T-helper 17 cell (primary cell): ENCODE measurements at places on chromosomes 7 and 10. TPM values are rescaled to one million over a fixed set of nuclear protein-coding genes. Genes with fewer than 3 reads are reported as not detected.

GRCh38 chr7:80632139-80632538 is 6.3 kb upstream of the CD36 start:
- H3K4me1 ChIP-seq, result no peaks in the 10 kb centered on the region
- no peak overlapping the region for H3K4me3 ChIP-seq
- DNase-seq, result no peak
- no peaks in the 10 kb centered on the region for H3K36me3 ChIP-seq

DNA sequence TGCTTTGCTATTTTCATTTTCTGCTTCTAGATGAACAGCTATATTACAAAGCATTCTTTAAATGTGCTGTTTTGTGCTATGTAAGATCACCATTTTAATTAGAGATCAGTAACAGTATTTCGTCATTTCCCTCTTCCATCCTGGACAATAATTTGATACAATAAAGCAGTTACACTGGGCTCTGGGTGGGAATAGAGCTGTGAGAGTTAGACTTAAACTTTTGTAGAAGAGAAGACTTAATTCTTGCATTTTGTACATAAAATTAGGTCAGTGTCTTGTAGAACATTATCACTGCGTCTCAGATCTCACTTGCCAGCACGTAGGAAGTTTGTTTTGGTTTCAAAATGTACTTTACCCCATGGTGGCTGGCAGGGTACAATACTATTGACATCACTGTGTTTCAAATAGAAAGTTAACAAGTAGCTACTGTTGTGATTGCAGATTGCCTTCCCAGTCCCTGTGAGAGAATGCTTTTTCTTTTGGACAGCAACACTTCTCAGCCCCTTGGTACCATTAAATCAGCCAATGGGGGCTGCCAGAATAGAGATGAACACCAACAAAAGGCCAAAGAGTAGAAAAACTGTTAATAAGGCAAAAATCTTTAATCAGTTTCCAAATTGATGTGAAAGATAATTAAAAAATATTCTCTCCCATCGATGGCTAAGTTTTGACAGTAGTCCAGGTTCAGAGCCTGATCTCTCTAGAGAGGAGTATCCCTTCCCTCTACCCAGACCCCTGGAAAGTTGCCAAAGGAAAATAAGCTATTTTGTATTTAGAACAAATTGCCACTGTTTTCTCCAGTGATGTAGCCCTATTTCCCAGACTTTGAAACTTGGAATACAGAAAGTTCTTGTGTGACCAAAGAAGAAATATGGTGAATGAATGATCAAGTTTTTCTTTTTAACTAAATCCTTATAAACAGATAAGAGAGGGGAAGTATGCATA is 35.1 kb downstream of the SMNDC1 start:
- H3K27ac ChIP-seq, result peak overlapping the region; percentile 92
- no peaks in the 10 kb centered on the region for H3K27me3 ChIP-seq
- peak overlapping the region; percentile 91 for H3K4me3 ChIP-seq
- H3K36me3 ChIP-seq, result peaks cover 2% of the 10 kb centered on the region
- no peak for DNase-seq
- peaks cover 38% of the 10 kb centered on the region for H3K4me1 ChIP-seq

- no peaks in the 10 kb centered on the region for H3K4me1 ChIP-seq
- H3K4me3 ChIP-seq, result no peak overlapping the region
- H3K27me3 ChIP-seq, result peaks cover 49% of the 10 kb centered on the region
- H3K27ac ChIP-seq, result no peak overlapping the region
- H3K36me3 ChIP-seq, result no peaks in the 10 kb centered on the region
Measured at GRCh38 chr7:107994421-107995030, 8.4 kb downstream of the LAMB1 start.

SH3PXD2A gene
- total RNA-seq, result 10.9 TPM

DNA sequence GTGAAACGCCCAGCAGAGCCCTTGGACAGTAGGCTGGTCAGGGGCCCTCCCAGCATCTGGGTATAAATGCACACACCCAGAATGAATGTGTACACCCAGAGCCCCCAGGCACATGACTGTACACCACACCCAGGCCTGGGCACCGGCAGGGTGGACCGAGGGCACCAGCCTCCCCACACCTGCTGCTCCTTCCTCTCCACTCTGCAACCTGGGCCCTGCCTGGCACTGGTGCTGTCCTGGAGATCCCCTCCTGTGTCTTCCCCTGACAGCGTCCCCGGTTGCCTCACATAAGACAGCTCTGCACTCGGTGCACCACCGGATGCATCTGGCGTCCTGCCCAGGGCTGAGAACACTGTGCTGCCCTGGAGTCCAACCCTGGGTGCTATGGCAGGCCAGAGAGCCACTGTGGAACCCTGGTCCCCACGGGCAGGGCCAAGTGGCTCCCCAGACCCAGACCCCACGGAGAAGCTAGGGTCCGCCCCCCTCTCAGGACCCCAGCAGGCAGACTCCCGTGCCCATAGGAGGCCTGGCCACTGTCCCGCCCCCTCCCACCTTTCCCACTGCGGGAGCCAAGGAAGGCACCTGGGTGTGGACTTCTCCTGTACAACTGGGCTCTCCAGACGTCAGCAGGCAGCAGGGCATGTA is 6.6 kb downstream of the RASGEF1A start:
- peaks cover 22% of the 10 kb centered on the region for H3K4me1 ChIP-seq
- H3K36me3 ChIP-seq, result no peaks in the 10 kb centered on the region
- H3K27ac ChIP-seq, result no peak overlapping the region
- peak; percentile 8 for DNase-seq

ADAP1 gene
- 6.7 TPM for total RNA-seq

- H3K4me3 ChIP-seq, result no peak overlapping the region
- H3K4me1 ChIP-seq, result peaks cover 2% of the 10 kb centered on the region
Measured at GRCh38 chr10:4278186-4278585, 493.2 kb upstream of the KLF6 start.

- H3K27me3 ChIP-seq, result no peaks in the 10 kb centered on the region
- no peak overlapping the region for H3K4me3 ChIP-seq
- peaks cover 2% of the 10 kb centered on the region for H3K4me1 ChIP-seq
- DNase-seq, result no peak
Measured at GRCh38 chr10:74329873-74330272, 178.9 kb downstream of the ADK start.

RET gene
- total RNA-seq, result not detected

PDZD8 gene
- total RNA-seq, result 29.6 TPM

- H3K27ac ChIP-seq, result no peak overlapping the region
- peaks cover 11% of the 10 kb centered on the region for H3K27me3 ChIP-seq
- H3K36me3 ChIP-seq, result no peaks in the 10 kb centered on the region
- H3K4me1 ChIP-seq, result no peaks in the 10 kb centered on the region
- no peak overlapping the region for H3K4me3 ChIP-seq
- DNase-seq, result no peak
Measured at GRCh38 chr10:22308390-22308789, 7.8 kb upstream of the COMMD3 start.

FAM25G gene
- not detected for total RNA-seq

- H3K4me1 ChIP-seq, result peaks cover 50% of the 10 kb centered on the region
- peaks cover 7% of the 10 kb centered on the region for H3K36me3 ChIP-seq
- no peak overlapping the region for H3K4me3 ChIP-seq
- peak overlapping the region; percentile 16 for H3K27ac ChIP-seq
Measured at GRCh38 chr7:139660317-139661042, 117.3 kb downstream of the HIPK2 start.

DNA sequence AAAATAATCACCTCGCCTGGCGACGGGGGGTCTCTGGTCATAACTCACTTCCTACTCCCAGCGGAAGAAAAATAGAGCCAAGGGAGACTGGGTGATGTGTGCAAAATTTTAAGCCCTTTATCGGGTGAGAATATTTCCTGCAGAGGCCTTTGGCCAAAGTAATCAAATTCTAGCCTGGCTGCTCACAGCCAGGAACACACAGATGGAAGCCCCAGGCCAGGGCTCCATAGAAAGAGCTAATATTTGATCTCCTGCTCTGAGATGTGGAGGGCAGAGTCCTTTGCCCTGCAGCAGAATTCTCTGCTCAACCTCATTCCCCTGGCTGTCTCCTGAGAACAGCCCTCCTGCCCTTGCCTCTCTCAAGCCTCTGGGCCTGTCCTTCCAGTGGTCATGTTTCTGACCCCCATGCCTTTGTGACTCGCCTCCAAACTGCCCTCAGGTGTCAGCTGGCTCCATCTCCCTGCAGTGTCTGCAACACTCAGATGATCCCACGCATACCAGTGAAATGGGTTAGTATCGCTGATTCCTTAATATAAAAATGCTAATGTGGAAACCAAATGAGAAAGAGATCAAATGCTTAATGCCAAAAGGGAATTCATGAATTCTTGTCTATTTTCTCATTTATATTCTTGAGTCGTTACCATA is 34.5 kb downstream of the FRMD4A start:
- H3K4me1 ChIP-seq, result no peaks in the 10 kb centered on the region
- peaks cover 3% of the 10 kb centered on the region for H3K36me3 ChIP-seq
- H3K4me3 ChIP-seq, result no peak overlapping the region
- H3K27me3 ChIP-seq, result no peaks in the 10 kb centered on the region

GRCh38 chr10:125161707-125162119 is 1.4 kb upstream of the CTBP2 start:
- no peak overlapping the region for H3K27ac ChIP-seq
- peaks cover 55% of the 10 kb centered on the region for H3K27me3 ChIP-seq
- peak overlapping the region; percentile 70 for H3K4me3 ChIP-seq
- DNase-seq, result no peak

- H3K27ac ChIP-seq, result no peak overlapping the region
- H3K4me1 ChIP-seq, result no peaks in the 10 kb centered on the region
- peaks cover 2% of the 10 kb centered on the region for H3K36me3 ChIP-seq
- peaks cover 5% of the 10 kb centered on the region for H3K27me3 ChIP-seq
- no peak for DNase-seq
Measured at GRCh38 chr7:70165477-70166170, 567.3 kb downstream of the AUTS2 start.

DNA sequence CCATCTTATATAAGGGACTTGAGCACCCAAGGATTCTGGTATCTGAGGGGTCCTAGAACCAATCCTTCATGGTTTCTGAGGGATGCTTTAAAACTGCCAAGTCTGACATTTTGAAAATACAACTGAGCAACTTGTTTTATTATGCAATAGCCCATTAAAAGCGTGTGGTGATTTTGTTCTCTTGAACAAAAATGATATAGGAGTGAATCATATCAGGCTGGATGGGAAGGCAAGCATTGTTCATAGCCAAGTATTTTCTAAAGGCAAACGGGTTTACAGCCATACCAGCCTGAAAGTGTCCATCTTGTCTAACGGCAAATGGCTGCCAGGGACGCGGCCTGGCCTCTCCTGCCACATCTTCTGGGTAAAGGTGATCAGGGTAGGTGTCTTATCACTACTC is 23.4 kb downstream of the RPP38 start:
- H3K27me3 ChIP-seq, result no peaks in the 10 kb centered on the region
- H3K4me1 ChIP-seq, result peaks cover 12% of the 10 kb centered on the region

DNA sequence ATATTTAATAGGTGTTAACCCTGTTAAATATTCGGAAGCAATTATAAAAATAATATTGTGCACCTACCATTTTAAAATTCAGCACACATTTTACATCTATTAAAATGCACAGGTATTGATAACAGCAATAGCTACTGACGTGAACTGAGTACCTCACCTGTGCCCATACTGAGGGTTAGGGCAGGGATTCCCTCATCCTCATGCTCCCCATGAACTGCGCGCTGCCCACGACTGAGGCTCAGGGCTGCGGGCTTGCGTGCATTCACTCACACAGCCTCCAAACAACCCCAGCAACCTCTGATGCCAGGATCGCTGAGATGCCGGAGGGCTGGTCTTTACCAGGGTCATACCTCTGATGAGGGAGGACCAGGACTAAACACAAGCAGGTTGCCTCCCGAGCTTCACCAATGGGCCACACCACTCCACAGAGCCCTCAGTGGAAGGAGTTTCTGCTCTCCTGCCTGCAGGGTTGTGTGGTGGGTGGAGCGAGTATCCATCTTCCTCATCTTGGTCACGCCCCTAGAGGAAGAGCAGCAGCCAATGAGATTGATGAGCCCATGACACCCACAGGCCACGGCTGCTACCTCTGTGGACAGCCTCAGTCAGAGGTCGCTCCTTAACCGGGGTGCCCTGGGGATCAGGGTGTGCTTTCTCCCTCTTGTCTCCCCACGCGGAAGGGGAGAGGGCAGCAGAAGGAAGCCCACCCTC is 478.3 kb downstream of the TNS3 start:
- no peaks in the 10 kb centered on the region for H3K4me1 ChIP-seq
- H3K36me3 ChIP-seq, result no peaks in the 10 kb centered on the region
- no peak for DNase-seq
- no peaks in the 10 kb centered on the region for H3K27me3 ChIP-seq

DNA sequence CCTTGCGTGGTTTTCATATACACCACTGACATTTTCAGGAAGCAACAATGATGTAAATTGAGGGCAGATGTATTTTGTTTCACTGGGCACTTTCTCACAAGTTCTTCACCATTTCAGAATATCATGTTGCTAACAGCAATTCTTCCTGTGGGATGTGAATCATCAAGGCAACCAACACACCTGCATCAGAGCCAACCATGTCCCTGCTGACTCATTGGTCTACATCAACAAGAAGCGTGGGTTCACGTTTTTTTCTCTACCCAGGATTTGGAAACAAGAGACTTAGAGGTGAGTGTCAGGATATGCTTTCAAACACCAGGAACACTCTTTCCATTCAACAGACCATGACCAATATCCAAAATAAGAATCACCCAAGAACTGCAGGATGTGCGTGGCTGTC is 203.9 kb downstream of the TEX36 start:
- DNase-seq, result no peak
- no peak overlapping the region for H3K27ac ChIP-seq
- H3K4me3 ChIP-seq, result no peak overlapping the region
- H3K36me3 ChIP-seq, result peaks cover 2% of the 10 kb centered on the region
- H3K4me1 ChIP-seq, result no peaks in the 10 kb centered on the region

DNA sequence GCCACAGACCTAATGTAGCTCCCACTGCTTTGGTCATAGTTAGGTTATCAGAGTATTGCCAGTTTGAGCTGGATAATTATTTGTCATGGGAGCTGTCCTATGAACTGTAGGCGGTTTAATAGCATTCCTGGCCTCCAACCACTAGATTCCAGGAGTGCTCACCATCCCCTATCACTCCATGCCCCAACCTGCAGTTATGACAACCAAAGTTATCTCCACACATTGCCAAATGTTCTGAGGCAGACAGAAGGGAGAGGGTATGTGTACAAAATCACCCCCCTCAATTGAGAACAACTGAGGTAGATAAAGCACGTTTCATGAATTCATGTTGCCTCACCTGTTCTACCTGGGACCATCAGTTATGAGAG is 119.0 kb upstream of the CACUL1 start:
- H3K27me3 ChIP-seq, result peaks cover 55% of the 10 kb centered on the region
- no peak overlapping the region for H3K4me3 ChIP-seq
- H3K36me3 ChIP-seq, result no peaks in the 10 kb centered on the region
- H3K4me1 ChIP-seq, result no peaks in the 10 kb centered on the region
- H3K27ac ChIP-seq, result no peak overlapping the region

GRCh38 chr7:37970211-37970610 is 49.8 kb downstream of the EPDR1 start:
- DNase-seq, result no peak
- peaks cover 23% of the 10 kb centered on the region for H3K27me3 ChIP-seq
- H3K4me3 ChIP-seq, result no peak overlapping the region
- H3K36me3 ChIP-seq, result no peaks in the 10 kb centered on the region

- peaks cover 61% of the 10 kb centered on the region for H3K27me3 ChIP-seq
- no peaks in the 10 kb centered on the region for H3K36me3 ChIP-seq
- no peak overlapping the region for H3K4me3 ChIP-seq
- no peak overlapping the region for H3K27ac ChIP-seq
Measured at GRCh38 chr10:24381235-24382010, 172.5 kb downstream of the KIAA1217 start.

GRCh38 chr10:109984013-109984412 is 23.8 kb upstream of the ADD3 start:
- peaks cover 10% of the 10 kb centered on the region for H3K4me1 ChIP-seq
- no peak for DNase-seq
- H3K27me3 ChIP-seq, result peaks cover 10% of the 10 kb centered on the region
- H3K36me3 ChIP-seq, result peaks cover 5% of the 10 kb centered on the region

- DNase-seq, result no peak
- no peaks in the 10 kb centered on the region for H3K4me1 ChIP-seq
- H3K36me3 ChIP-seq, result no peaks in the 10 kb centered on the region
- H3K27ac ChIP-seq, result no peak overlapping the region
Measured at GRCh38 chr10:37654466-37654865, 202.9 kb downstream of the ZNF248 start.
